ENCODE measurements at places on chromosomes 3 and 15.

DNA sequence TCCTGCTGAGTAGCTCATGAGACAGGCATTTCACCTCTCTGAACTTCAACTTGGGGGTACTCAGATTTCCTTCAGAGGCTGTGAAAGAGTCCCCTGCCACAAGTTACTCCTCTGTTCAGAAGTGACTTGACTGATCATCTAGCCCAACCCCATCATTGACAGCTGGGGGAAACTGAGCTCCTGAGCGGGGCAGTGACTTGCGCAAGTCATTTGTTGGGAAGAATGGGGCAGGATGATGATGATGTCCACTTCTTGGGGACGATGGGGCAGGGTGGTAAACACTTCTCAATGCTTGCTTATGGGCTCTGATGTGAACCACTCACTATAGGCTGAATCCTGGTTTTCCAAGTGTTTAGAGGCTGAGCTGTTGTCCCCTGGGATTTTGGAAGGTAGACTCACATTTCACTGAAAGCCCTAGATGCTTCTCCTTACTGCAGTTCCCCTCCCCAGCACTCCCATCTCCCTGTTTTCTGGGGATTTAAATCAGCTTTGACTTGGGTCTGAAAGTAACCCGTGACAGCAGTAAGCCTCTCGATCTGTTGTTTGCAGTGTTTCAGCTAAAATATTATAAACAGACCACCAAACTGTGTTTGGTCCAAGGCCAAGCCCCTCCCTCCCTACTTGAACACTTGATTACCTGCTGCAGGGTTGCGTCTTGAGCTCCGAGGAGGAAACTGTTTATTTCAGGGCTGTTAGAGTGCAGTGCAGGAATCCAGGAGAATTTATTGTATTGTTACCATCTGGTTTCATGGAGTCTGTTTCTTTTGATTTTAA is 25.1 kb downstream of the SMAD3 start:
- no peak for DNase-seq

DNA sequence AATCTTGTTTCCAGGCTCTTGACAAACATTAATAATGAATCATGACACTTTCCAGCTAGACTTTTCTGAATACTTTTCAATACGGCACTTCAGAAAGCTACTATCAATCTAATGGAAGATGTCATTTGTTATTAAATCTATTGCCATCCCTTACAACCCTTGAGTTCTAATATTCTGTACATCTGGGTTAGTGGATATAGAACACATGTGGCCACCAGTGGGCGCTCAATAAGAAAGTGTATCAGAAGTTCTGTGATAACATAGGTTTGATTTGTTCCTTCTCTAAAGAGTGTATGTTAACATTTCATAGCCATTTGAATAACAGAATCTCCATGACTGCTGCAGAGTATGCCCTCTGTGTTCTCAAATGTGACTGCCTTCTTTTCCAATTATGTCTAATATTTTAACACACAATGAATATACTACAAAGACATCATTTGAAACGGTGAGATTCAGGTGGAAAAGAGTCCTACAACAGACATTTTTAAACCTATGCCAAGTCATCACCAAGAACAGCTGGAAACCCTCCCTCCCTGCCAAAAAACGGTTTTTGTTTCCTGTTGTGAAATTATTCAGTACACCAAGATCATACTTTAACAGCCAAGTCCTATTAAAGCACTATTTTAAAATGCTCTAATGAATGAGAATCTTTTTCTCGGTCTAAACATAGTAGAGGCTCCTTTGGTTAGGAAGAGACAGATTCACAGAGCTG is 22.2 kb downstream of the ALDH1A2 start:
- DNase-seq, result no peak

- no peak for DNase-seq
Observed at GRCh38 chr3:187085933-187086332, 53.4 kb downstream of the RPL39L start.

GRCh38 chr3:129161860-129162271 is 1.0 kb upstream of the ISY1 start:
- no peak for DNase-seq

DNA sequence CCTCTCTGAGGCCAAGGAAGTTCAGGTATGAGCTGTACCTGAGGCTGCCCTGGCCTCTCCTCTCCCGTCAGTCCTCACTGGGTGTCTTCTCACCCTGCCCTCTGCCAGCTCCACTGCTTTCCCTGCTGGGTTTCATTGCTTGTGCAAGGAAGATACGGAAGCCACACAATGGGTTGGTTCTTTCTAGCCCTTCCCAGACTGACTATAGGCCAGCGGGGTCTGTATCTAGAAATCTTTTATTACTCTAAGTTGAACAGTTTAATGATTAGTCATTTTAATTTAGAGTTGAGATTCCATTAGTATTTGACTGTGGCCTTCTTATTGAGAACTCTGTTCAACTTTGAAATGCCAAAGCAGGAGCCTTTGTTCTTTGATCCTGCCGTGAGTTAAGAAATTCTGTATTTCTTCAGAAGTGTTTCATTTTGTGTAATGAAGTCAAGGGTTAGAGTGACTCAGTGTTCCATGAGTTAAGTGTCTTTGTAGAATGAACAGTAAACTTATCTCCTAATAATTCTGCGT is 16.2 kb downstream of the C3orf62 start:
- DNase-seq, result no peak

DNA sequence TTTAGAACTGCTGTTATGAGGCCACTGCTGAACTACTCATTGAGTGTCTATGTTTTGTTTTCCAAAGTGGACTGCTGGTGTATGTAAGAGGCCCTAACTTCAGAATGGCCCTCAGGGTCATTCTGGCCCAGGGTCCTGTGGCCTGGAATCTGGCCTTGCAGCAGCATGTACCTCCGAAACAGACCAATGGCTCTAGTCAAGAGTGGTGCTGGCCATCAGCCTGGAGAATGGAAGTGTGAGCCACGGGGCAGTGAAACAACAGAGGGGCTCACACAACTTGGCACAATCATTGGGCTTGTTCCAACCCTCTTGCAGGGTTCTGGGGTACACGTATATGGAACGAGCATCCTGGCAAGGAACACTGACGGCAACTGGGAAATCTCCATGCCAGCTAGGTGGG is 40.5 kb downstream of the SCN5A start:
- DNase-seq, result no peak

GRCh38 chr3:81741216-81741615 is 20.2 kb downstream of the GBE1 start:
- DNase-seq, result no peak

GRCh38 chr3:15180042-15180611 is 25.9 kb upstream of the CAPN7 start:
- DNase-seq, result no peak

- no peak for DNase-seq
Observed at GRCh38 chr3:40387895-40388254, 891 bp downstream of the ENTPD3 start.

GRCh38 chr3:27675287-27675686 is 46.8 kb downstream of the EOMES start:
- no peak for DNase-seq

GRCh38 chr3:112908252-112908651 is 61.6 kb upstream of the CD200R1L start:
- no peak for DNase-seq

GRCh38 chr3:15292765-15293522 is 39.4 kb downstream of the SH3BP5 start:
- DNase-seq, result no peak

GRCh38 chr3:3353153-3353552 is 173.7 kb upstream of the CRBN start:
- no peak for DNase-seq

DNA sequence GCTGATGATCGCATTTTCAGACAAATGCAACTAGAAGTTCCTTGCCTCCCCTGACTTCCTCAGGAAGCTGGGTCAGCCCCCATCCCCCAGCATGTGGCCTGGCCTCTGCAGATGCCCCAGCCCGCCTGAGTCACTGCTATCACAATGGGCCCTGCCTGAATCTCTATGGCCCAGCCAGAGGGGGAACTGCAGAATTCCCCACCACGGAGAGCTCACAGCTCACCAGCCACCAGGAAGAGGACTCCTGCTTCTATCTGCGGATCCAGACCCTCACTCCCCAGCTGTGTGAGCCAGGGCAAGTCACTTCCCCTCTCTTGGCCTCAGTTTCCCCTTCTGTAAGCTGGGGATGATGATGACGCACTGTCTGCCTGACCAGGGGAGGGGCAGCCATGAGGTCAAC is 6.9 kb downstream of the PLXND1 start:
- DNase-seq, result no peak

DNA sequence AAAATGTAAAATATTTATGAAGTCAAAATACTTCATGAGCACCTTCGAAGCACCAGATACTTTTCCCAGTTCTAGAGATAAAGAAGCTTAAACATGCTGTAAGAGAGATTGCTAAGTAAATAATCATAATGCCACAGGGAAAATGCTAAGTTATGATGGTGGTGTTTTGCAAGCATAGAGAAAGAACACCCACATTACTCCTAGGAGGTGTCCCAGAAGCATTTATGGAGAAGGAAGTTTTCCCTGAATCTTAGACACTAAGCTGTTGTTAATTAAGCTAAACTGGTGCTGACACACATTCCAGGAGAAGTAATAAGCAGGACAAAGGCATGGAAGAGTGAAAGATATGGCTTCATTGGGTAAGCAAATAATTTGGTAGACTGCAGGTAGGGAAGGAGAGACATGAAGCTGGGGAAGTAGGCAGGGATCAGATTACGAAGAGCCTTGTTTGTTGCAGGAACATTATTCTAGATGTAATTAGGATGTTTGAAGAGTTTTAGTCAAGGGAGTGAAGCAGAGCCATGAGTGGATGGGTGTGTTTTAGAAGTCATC is 40.4 kb upstream of the CHMP2B start:
- no peak for DNase-seq

DNA sequence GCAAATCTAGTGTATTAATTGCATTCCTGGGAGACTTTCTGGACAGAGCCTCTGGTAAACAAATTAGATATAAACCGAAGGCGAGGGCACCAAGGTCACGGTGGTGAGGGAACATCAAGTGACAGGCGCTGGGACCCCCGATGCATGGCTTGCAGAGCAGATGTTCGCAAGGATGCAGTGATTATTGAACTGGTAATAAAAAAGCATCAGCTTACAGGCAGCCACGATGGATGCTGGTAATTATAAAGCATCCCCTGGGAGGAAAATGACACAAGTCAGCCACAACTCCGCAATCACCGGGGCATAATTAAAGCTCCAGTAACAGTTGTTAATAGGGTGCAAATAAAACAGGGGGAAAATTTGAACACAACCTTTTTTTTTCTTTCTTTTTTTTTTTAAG is 231.1 kb upstream of the DPH6 start:
- DNase-seq, result no peak

- DNase-seq, result no peak
Observed at GRCh38 chr3:155102329-155102728, 22.2 kb downstream of the MME start.

- no peak for DNase-seq
Observed at GRCh38 chr15:28018291-28019044, 80.6 kb downstream of the OCA2 start.

DNA sequence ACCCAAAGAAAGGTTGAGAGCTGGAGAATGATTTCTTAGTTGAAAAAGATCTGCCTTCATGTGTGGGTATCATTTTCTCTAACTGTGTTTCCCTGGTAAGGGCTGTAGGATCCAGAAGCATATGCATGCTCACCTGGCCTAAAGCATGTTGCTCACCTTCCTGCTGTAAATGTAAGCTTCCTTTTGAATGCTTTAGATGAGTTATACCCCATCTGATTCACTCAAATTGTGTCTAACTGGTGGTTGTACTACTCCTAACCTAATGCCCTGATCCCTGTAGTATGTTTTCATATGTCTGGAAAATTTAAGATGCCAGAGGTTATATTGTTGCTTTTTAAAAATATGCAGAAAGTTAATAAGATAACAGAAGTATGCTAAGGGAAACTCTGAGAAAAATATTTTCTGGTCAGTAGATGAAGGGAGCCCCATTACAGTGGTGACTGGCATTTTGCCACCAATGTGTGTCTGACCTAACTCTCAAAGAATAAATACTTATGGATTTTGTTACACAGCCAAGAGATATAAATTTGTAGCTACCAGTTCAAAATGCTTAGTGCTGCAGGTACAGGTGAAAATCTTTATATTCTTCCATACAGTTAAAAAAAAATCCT is 7.7 kb downstream of the FILIP1L start:
- no peak for DNase-seq

DNA sequence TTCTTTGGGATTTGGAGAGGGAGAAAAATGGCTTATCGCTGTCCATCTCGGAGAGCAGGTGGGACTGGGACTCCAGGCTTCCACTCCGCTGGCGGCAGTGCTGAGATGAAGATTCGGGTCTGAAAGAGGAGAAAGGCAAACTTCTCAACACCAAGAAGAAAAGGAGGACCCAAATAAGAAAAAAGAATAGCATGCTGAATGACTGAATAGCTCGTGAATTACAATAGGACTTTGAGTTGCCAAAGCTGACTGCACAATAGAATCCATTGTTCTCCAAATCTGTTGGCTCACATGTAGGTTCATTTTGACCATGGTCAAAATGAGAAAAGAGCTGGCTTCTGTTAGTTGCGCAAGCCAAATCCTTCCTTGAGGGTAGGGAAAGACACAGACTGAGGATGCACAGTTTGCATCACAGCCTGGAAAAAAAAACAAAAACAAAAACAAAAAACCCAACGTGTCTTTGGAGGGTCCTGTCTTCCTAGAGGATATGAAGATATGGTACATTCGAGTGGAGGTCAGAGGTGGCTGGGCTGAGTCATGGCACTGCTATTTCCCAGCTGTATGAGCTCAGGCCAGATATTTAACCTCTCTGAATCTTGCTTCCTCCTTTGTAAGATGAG is 59.3 kb upstream of the LMOD3 start:
- no peak for DNase-seq

DNA sequence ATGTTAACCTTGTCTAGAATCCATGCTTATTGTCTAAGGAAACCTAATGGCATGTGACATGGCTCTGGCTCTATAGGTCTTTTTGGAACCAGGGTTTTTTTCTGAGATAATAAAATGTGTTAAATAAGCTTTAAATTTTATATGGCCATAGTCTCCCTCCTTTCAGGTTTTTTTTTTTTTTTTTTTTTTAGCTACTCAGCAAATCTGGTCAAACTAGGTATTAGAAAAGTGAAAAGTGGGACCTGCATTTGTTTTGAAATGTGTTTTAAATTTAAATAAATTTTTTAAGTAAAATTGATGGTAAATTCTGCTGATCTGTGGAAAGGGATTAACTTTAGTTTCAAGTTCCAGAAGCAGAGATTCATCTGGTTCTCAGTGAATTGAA is 52.1 kb upstream of the NANOGP8 start:
- DNase-seq, result no peak

DNA sequence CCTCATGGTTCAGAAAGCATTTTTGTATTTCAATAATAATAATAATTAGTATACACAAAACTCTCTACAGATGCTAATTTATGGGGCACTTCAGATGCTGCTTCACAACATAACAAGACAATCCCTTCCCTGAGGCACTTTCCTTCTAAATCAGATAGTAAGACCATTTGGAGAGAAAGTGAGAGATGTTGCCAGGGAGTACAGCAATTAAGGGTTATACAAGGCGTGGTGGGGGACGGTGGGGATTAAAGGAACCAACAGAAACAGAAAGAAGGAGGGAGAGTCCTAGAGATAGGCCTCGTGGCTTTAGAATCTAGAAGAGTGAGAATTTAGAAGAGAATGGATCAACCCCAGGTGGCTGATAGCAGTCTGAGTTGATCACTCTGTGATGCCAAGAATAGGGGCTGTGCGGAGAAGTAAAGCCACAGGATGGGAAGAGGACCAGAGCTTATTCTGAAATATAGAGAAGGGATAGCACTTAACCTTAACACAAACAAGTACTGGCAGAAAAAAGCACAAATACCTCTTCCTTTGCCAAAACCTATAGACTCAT is 76.9 kb downstream of the ETFA start:
- no peak for DNase-seq

All from GM12892 (cell line).